ENCODE measurements at places on chromosomes 2 and 18. TPM values are rescaled to one million over a fixed set of nuclear protein-coding genes. Genes with fewer than 3 reads are reported as not detected.
A peak's percentile ranks its signal among the peaks of the same experiment; 100 is the strongest.

The FLACC1 gene
- total RNA-seq: 1.4 TPM

GRCh38 chr2:97718051-97718882 is 4.9 kb downstream of the ZAP70 start:
- H3K4me3 ChIP-seq: no peak overlapping the region
- no peaks in the 10 kb centered on the region for H3K36me3 ChIP-seq
- peaks cover 63% of the 10 kb centered on the region for H3K27me3 ChIP-seq
- no peak for DNase-seq
- H3K27ac ChIP-seq: no peak overlapping the region
- no peaks in the 10 kb centered on the region for H3K4me1 ChIP-seq

The MAP2 gene
- total RNA-seq: 9.5 TPM

The PSD4 gene
- total RNA-seq: 64.5 TPM

The SNTG2 gene
- total RNA-seq: not detected

DNA sequence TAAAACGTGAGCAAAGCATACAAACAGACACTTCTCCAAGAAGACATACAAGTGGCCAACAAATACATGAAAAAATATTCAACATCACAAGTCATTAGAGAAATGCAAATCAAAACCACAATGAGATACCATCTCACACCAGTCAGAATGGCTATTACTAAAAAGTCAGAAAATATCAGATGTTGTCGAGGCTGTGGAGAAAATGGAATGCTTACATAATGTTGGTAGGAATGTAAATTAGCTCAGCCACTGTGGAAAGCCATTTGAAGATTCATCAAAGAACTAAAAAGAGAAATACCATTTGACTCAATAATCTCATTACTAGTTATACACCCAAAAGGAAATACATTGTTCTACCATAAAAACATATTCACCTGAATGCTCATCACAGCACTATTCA is 825.7 kb downstream of the SUCLG1 start:
- H3K27me3 ChIP-seq: no peaks in the 10 kb centered on the region
- no peak for DNase-seq
- H3K4me1 ChIP-seq: no peaks in the 10 kb centered on the region
- no peak overlapping the region for H3K27ac ChIP-seq
- no peaks in the 10 kb centered on the region for H3K36me3 ChIP-seq
- H3K4me3 ChIP-seq: no peak overlapping the region

DNA sequence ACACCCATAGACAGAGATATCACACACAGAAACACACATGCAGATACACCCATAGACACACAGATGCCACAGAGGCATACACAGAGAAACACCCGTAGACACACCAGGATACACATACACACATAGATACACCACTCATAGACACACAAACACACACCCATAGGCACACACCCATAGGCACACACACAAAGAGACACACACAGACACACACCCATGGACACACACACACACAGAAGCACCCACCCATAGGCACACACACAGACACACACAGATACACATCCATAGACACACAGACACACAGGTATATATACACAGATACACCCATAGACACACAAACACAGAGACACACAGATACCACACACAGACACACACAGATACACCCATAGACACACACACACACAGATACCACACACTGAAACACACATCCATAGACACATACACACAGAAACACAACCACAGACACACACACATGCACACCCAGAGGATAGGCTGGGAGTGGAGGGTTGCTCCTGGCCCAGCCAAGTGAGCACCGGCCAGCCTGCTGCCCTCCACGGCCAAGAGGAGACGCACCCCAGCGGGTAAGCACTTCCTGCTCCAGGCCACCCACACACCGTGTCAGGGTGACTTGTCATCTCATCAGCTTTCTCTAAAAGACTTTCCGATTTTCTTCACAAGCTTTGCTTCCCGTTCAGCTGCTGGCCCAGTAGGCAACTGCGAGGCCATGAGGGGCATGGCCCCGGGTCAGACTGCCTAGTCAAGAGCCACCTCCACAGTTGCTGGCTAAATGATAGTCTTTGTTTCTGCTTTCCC is 14.1 kb upstream of the CNNM3 start:
- no peak for DNase-seq
- no peak overlapping the region for H3K4me3 ChIP-seq

The MYOM1 gene
- total RNA-seq: 20.4 TPM

The THADA gene
- total RNA-seq: 39.9 TPM

The CROCC2 gene
- total RNA-seq: not detected

DNA sequence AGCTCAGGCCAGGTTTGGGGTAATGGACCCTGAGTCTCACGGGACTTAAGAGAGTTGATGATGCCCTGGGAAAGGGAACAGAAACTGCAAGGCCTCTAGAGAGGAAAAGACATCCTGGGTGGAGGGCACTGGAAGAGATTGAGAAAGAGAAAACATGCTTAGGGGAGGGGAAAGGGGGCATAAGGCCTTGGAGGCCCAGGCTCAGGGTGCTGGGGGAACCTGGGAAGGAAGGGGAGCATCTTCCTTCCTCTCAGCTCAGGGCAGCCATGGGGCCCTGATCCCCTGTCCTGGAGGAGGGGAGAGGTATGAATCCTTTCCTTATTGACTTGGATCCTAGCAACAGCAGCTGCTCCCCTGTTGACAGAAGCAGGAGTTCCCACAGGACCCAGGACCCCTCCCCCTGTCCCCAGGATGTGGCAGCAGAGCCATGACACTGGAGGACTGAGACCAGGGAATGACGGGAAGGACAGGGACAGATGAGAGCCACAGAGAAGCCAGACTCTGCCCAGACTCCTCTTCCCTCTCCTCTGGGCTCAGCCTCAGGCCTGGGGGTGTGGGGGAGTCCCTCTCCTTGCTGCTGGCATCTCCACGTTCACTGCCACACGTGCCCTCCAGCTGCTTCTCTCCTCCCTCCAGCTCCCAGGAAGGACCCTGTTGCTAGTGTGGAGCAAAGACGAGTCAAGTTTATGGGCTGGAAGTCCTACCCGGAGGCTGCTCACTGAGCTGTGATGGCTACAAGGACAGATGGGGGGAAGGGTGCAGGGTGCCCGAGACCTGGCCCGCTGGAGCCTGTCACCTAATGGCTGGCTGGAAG is 815 bp downstream of the GPBAR1 start:
- no peak overlapping the region for H3K4me3 ChIP-seq
- DNase-seq: no peak
- peak overlapping the region; percentile 44 for H3K27ac ChIP-seq
- H3K27me3 ChIP-seq: no peaks in the 10 kb centered on the region

The SPHKAP gene
- not detected for total RNA-seq

- peaks cover 8% of the 10 kb centered on the region for H3K4me1 ChIP-seq
- H3K27me3 ChIP-seq: no peaks in the 10 kb centered on the region
- DNase-seq: no peak
- no peak overlapping the region for H3K4me3 ChIP-seq
Measured at GRCh38 chr2:54879598-54880332, 156.3 kb downstream of the EML6 start.

GRCh38 chr2:46451131-46451711 is 28.1 kb upstream of the TMEM247 start:
- peaks cover 19% of the 10 kb centered on the region for H3K27me3 ChIP-seq
- no peak for DNase-seq
- no peaks in the 10 kb centered on the region for H3K4me1 ChIP-seq

DNA sequence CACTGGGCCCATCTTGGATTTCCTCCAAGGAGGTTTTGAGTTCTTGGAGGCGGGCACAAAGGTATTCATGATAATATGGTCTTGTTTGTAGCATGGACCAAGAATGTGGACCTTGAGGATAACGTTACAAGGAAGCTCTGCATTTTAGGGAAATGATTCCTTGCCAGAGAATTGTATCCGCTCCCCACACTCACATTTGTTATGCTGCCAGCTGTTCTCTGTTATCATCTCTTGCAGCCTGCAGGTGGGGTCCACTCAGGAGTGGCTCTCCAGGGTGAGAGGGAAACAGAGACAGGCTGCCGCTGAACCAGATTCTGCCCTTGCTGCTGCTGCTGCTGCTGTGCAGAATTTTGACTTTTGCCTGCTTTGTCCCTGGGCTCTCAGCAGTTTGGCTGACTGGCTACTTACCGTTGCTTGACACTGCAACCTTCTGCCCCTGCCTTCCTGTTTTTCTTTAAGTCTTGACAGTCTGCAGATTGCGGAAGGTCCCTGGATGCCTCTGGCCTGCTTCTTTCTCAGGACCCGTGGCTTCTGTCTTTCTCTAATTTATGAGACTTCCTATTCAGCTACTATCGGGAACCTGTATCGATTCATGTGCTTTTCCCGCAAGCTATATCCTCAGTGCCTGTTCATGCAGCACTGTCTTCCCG is 122.3 kb upstream of the DOCK10 start:
- H3K27me3 ChIP-seq: peaks cover 23% of the 10 kb centered on the region
- no peak overlapping the region for H3K27ac ChIP-seq
- no peaks in the 10 kb centered on the region for H3K4me1 ChIP-seq
- DNase-seq: no peak
- no peak overlapping the region for H3K4me3 ChIP-seq

DNA sequence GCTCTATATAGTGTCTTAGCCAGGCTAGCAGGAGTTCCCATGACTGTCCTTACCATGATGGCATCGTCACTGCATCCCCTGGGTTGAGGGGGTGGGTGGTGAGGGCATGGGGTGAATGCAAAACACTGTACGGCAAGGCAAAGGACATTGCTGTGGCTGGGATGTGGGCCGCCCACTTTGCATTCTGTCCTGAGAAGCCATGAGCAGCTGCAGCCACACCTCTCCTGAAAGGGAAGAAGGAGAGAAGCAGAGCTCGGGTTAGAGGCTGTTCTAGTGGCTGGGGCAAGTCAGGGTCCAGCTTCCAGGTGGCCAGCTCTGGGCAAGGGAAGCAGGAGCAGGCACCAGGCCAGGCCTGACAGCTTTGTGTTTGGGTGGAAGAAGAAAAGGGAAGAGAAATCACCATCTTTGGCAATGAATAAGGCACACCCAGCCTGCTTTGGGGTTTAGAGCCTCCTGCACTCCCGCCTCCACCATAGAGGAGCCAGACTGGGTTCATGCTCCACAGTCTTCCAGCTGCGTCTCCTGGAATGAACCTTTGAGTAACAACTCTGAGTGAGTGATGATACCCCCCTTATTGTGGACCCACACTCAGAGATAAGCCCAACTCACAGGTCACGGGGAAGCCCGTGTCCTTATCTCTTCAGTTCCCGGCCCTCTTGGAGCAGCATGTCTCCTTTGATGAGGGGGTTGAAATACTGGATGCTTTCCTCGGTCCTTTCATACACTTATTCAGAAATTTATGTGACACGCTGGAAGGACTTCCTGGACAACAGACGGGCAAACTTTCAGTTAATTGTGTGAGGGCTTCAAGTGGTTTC is 63.4 kb downstream of the INPP4A start:
- no peaks in the 10 kb centered on the region for H3K36me3 ChIP-seq
- H3K4me1 ChIP-seq: no peaks in the 10 kb centered on the region
- no peak for DNase-seq
- H3K4me3 ChIP-seq: no peak overlapping the region
- H3K27me3 ChIP-seq: no peaks in the 10 kb centered on the region
- no peak overlapping the region for H3K27ac ChIP-seq

DNA sequence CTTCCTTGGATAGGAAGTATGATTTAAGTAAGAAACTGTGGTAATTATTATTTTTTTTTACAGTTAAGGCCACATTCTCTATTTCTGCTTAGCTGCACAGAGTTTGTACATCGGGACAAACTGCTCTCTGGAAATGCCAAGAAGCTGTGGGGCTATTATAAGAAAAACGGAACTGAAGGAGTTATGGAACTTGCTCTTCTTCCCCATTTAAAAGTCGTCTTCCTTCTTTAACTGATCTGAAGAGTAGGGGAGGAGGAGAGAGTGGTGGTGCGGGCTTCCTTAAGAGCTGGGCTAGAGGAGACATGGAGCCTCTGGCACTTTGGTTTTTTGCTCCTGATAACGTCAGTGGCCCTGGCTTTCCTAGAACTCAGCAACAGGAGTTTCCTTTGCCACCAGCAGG is 54.4 kb downstream of the RAB31 start:
- no peak overlapping the region for H3K27ac ChIP-seq
- H3K4me1 ChIP-seq: no peaks in the 10 kb centered on the region
- no peak overlapping the region for H3K4me3 ChIP-seq
- H3K27me3 ChIP-seq: peaks cover 19% of the 10 kb centered on the region
- no peak for DNase-seq

GRCh38 chr2:33071591-33071990 is 124.8 kb downstream of the LTBP1 start:
- H3K4me1 ChIP-seq: peaks cover 61% of the 10 kb centered on the region
- H3K27me3 ChIP-seq: no peaks in the 10 kb centered on the region
- peaks cover 20% of the 10 kb centered on the region for H3K36me3 ChIP-seq
- DNase-seq: no peak

The ELOA2 gene
- not detected for total RNA-seq

- no peaks in the 10 kb centered on the region for H3K27me3 ChIP-seq
- no peaks in the 10 kb centered on the region for H3K36me3 ChIP-seq
- no peaks in the 10 kb centered on the region for H3K4me1 ChIP-seq
- DNase-seq: no peak
- no peak overlapping the region for H3K27ac ChIP-seq
Measured at GRCh38 chr2:155372969-155373368, 674.5 kb downstream of the KCNJ3 start.

- peak; percentile 60 for DNase-seq
- H3K27ac ChIP-seq: no peak overlapping the region
- H3K4me1 ChIP-seq: peaks cover 32% of the 10 kb centered on the region
- peaks cover 35% of the 10 kb centered on the region for H3K36me3 ChIP-seq
- no peaks in the 10 kb centered on the region for H3K27me3 ChIP-seq
Measured at GRCh38 chr2:172556284-172557033, 569 bp downstream of the PDK1 start.

DNA sequence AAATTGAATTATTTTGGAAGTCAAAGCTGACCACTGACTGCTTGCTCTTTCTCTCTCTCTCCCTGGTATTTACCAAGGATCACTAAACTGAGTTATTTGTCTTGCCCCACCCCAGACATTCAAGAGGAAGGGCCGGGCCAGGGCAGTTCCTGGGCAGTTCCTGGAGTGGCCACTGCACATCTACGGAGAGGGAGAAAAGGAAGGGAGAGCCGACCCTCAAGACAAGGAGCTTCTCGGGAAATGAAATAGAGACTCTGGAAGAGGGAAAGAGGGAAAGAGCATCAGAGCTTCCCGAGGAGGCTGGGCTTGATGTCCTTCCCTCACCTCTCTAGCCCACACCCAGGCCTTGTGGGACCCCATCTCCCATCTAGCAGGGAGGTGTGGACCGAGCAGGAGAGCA is 83.1 kb downstream of the SEPTIN10 start:
- peaks cover 35% of the 10 kb centered on the region for H3K27me3 ChIP-seq
- H3K27ac ChIP-seq: no peak overlapping the region
- H3K4me1 ChIP-seq: peaks cover 17% of the 10 kb centered on the region
- no peak for DNase-seq
- no peak overlapping the region for H3K4me3 ChIP-seq

GRCh38 chr18:13437796-13438506 is 219.4 kb downstream of the LDLRAD4 start:
- no peak overlapping the region for H3K27ac ChIP-seq
- H3K4me3 ChIP-seq: no peak overlapping the region
- DNase-seq: no peak
- peaks cover 64% of the 10 kb centered on the region for H3K27me3 ChIP-seq
- H3K4me1 ChIP-seq: no peaks in the 10 kb centered on the region
- H3K36me3 ChIP-seq: no peaks in the 10 kb centered on the region

The DCDC2C gene
- not detected for total RNA-seq
